Naive thymus-derived CD4-positive, alpha-beta T cell (primary cell): ENCODE measurements at places on chromosomes 7 and 10. TPM values are rescaled to one million over a fixed set of nuclear protein-coding genes. Genes with fewer than 3 reads are reported as not detected.

DNA sequence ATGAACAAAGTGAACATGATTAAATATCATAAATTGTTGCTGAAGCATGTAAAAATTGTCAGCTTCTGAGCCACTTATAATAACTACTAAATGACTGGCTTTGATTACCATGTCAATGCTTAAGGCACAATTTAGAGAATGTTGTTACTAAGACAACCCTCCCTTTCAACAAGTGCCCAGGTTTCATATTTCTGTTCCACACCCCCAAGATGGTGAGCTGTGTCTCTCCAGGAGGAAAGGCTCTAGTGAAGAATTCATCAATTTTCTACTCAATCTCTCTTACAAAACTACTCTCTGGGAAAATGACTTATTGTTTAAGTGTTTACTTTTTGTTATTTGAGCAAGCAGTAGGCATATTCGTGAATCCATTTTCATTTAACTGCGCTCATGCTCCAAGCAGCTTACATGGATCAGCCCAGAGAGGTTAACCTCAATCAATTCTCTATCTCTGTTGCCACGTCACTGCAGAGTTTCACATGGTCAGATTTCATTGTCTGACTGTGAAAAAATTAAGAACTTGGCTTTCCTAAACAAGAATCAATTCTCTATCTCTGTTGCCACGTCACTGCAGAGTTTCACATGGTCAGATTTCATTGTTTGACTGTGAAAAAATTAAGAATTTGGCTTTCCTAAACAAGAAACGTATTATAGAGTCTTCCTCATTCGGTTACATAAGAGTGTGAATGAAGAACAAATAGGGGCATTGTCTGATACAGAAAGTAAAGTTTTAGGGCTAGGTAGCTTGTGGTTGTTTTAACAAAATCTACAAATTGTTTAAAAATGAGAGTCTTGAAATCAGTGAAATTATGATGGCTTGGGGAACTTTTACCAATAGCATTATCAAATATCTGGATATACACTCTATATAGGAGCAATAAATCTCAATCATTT is 49.7 kb downstream of the CCDC71L start:
- DNase-seq = no peak
- H3K27ac ChIP-seq = no peak overlapping the region
- no peaks in the 10 kb centered on the region for H3K36me3 ChIP-seq
- H3K27me3 ChIP-seq = no peaks in the 10 kb centered on the region
- H3K4me3 ChIP-seq = no peak overlapping the region
- H3K4me1 ChIP-seq = no peaks in the 10 kb centered on the region

- H3K4me1 ChIP-seq = no peaks in the 10 kb centered on the region
- H3K36me3 ChIP-seq = no peaks in the 10 kb centered on the region
- DNase-seq = no peak
- H3K27ac ChIP-seq = no peak overlapping the region
Observed at GRCh38 chr7:137546671-137547070, 203.1 kb upstream of the PTN start.

DNA sequence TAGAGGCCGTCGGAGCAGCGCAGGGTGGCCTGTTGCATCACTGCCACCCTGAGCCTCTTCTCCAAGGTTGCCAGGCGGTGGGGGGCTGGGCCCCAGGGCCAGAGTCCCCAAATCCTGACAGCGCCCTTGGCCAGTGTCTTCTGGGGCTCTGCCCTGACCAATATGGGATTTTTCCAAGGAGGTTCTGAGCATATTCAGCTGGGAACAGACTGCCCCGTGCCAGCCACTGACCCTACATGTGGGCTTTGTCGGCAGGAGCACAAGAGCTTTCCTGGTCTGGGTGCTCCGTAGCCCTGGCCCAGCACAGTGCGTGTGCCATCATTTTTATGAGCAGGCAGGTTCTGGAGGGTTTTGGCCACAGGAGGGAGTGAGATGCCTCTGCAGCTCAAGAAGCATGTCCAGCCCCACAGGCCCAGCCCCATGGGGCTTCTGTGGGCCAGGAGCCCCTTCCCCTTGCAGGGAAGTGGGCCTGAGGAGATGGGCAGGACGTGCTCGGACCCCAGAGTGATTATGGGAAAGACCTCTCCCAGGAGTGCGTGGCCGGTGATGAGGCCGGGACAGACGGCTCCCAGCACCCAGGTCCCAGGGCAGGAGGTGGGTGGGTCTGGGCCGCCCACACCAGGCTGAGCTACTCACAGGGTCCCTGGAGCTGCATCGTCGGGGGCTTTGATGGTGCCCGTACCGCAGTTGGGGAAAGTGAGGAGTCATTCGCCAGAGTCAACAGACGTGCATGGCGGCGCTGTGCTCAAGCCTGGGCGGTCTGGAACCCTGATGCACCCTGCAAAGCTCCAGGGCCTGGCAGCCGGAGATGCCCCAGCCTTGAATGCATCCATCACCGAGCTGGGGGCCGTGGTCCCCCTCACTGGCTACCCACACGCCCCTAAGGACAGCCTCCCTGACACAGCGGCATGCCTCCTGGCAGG is 66.6 kb downstream of the PWWP2B start:
- no peaks in the 10 kb centered on the region for H3K36me3 ChIP-seq
- H3K4me3 ChIP-seq = no peak overlapping the region
- no peaks in the 10 kb centered on the region for H3K4me1 ChIP-seq
- no peaks in the 10 kb centered on the region for H3K27me3 ChIP-seq
- H3K27ac ChIP-seq = no peak overlapping the region

- no peaks in the 10 kb centered on the region for H3K27me3 ChIP-seq
- no peak overlapping the region for H3K4me3 ChIP-seq
- no peak for DNase-seq
Observed at GRCh38 chr7:157357129-157358040, 20.6 kb downstream of the DNAJB6 start.

DNA sequence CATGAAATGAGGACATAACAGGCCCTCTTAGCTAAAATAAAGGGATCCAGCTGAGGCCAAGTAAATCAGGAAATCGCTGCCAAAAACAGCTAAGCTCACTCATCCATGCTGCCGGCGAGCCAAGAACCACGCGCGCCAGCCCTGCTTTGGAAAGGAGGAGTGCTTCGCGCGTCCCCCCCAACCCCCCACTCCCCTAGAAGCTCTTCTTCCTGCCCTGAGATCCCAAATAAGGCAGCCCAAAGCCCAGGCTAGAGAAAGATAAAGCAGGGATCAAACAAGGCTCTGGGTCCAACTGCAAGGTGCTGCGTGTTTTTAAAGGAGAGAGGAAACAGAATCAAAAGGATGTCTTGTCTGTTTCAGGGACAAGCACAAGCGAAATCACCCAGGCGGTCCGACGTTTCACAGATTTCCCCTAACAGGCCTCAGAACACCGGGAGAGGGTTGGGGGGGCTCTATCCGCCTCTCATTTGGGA is 168.3 kb upstream of the AUTS2 start:
- H3K36me3 ChIP-seq = no peaks in the 10 kb centered on the region
- DNase-seq = no peak
- no peaks in the 10 kb centered on the region for H3K4me1 ChIP-seq
- no peaks in the 10 kb centered on the region for H3K27me3 ChIP-seq
- H3K27ac ChIP-seq = no peak overlapping the region

- no peaks in the 10 kb centered on the region for H3K27me3 ChIP-seq
- H3K27ac ChIP-seq = no peak overlapping the region
- no peak for DNase-seq
- H3K4me1 ChIP-seq = no peaks in the 10 kb centered on the region
- no peaks in the 10 kb centered on the region for H3K36me3 ChIP-seq
- H3K4me3 ChIP-seq = no peak overlapping the region
Observed at GRCh38 chr10:95312257-95312656, 21.5 kb upstream of the PDLIM1 start.

DNA sequence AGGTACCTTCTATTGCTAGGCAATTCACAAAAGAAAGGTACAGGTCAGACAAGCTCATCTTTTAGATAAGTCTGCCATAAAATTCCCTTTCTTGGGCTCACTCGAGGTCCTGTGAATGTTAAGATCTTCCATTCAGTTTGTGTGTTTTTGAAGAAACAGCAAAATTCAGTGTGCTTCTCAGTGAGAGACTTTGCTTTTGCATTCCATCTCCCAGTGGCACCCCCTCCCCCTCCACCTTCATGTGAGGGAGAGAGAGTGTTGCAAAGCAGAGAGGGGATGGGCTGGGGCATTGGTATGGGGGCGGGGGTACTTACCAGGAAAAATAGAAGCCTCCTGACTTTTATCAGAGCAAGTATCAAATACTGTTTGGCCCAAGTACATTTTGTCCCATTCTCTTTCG is 3.8 kb upstream of the TECTB start:
- no peak for DNase-seq
- H3K27me3 ChIP-seq = no peaks in the 10 kb centered on the region
- no peaks in the 10 kb centered on the region for H3K4me1 ChIP-seq
- H3K4me3 ChIP-seq = no peak overlapping the region
- H3K27ac ChIP-seq = no peak overlapping the region
- H3K36me3 ChIP-seq = no peaks in the 10 kb centered on the region

DNA sequence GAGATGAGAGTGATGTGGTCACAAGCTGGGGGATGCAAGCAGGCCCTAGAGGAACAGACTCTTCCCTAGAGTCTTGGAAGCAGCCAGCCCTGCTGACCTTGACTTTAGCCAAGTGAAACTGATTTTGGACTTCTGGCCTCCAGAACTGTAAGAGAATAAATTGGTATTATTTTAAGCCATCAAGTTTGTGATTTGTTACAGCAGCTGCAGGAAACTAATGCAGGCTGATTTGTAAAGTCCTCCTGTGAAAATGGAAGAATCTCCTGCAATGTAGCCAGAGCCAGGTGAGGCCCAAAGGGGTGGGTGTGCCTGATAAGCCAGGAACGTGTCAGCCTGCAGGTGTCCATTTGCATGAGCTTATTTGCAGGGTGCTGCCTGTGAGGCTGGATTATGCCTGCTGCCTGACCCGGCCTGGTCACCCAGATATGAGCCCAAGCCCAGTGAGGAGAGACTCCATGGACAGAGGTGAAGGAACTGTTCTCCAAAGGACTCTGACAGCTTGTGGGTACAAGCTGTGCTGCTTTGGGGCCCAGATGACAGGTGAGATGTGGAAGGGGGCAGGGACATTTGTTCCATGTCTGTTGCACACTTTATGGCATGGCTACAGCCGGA is 24.6 kb upstream of the PLEKHA1 start:
- H3K27me3 ChIP-seq = no peaks in the 10 kb centered on the region
- no peak overlapping the region for H3K27ac ChIP-seq
- DNase-seq = no peak
- H3K36me3 ChIP-seq = no peaks in the 10 kb centered on the region
- H3K4me1 ChIP-seq = no peaks in the 10 kb centered on the region
- no peak overlapping the region for H3K4me3 ChIP-seq

DNA sequence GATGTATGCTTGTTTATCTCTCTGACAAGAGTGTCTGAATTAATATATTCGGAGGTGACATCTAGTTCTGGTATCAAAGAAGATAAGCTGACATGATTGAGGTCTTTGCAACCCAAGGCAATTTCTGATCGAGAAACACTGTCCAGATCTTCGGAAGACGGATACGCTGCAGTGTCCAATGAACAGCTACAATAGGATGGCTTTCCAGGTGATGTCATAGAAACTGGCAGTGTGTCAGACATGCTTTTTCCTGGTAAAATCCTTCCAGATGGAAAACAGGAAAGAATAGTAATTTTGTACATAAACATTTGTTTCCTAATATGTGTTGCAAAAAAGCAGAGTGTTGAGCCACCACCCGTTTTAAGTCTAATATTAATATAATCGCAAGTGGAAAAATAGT is 33.4 kb downstream of the VWDE start:
- H3K27me3 ChIP-seq = no peaks in the 10 kb centered on the region
- H3K4me1 ChIP-seq = no peaks in the 10 kb centered on the region
- H3K36me3 ChIP-seq = no peaks in the 10 kb centered on the region
- no peak for DNase-seq

DNA sequence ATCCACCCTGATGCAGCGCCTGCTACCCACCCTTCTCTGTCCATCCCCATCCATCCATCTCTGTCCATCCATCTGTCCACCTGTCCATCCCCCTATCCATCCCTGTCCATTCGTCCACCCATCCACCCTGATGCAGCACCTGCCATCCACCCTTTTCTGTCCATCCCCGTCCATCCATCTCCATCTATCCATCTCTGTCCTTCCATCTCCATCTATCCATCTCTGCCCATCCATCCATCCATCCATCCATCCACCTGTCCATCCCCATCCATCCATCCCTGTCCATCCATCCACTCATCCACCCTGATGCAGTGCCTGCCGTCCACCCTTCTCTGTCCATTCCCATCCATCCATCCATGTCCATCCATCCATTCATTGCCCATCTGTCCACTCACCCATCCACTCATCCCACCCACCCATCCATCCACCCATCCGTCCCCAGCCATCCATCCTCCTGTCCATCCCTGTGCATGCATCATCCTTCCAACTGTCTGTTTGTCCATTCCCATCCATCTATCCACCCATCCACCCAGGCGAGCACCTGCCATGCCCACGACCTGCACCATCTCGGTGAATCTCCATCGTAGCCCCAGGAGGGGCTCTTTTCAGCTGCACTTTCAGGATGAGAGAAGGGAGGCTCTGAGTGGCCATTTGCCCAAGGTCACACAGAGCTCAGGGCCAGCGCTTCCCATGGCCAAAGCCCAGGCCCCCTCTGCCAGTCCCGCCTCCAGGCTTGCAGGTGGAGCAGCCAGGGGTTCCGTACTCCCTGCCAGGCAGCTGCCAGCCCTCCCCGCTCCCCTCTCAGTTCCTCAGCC is 137.4 kb downstream of the LHPP start:
- no peak overlapping the region for H3K27ac ChIP-seq
- DNase-seq = no peak
- no peaks in the 10 kb centered on the region for H3K4me1 ChIP-seq
- no peaks in the 10 kb centered on the region for H3K27me3 ChIP-seq
- H3K4me3 ChIP-seq = no peak overlapping the region
- no peaks in the 10 kb centered on the region for H3K36me3 ChIP-seq

- H3K4me3 ChIP-seq = no peak overlapping the region
- no peak overlapping the region for H3K27ac ChIP-seq
- DNase-seq = no peak
- H3K36me3 ChIP-seq = no peaks in the 10 kb centered on the region
- no peaks in the 10 kb centered on the region for H3K27me3 ChIP-seq
Observed at GRCh38 chr10:51269821-51270220, 195.5 kb downstream of the PRKG1 start.

DNA sequence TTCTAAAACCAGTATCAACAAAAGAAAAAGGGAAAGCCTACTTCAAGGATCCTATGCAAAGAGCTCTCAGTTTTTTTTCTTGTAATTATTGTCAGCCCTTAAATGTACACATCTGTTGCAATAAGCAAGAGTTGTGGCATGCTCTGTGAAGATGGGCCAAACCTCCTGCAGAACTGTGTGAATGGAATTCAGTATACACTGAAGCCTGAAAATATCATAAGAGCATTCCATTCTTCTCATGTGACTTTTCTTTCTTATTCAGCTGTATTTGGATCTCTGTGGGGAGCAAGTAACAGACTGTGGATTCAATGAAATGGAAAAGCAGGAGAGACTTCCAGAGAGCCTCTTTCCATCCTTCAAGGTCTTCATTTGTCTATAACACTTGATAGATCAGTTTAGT is 130.7 kb downstream of the SAMD9 start:
- no peaks in the 10 kb centered on the region for H3K4me1 ChIP-seq
- no peak overlapping the region for H3K4me3 ChIP-seq
- no peak overlapping the region for H3K27ac ChIP-seq
- DNase-seq = no peak
- no peaks in the 10 kb centered on the region for H3K36me3 ChIP-seq

Gene PODXL
- total RNA-seq = 0.40 TPM

Gene ERV3-1
- total RNA-seq = 22.9 TPM

Gene TFPI2
- total RNA-seq = not detected in 2 replicates

Gene MDFIC
- 48.5 TPM for total RNA-seq

Gene ZNF273
- total RNA-seq = 6.3 TPM

Gene ZNF503
- 3.6 TPM for total RNA-seq

Gene OR2F1
- not detected in 2 replicates for total RNA-seq
